ENCODE measurements at places on chromosomes 2 and 18.

DNA sequence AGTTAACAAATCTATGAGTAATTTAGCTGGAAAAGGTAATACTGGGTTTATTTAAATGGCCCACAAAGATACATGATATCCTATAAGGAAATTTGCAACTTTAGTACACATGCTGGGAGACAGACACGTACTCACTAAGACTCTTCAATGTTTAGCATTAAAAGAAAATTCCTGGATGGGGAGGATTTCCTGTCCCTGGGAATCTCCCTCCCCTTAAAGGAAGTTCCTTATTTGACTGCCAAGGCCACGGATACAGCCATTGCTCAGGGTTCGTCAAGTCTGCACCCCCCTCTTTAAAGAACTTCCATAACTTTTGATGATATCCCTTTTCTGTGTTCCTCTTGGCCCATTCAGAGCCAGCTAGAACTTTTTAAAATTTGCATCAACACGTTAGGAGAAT lies 267.6 kb downstream of the CD226 start:
- DNase-seq: no peak

DNA sequence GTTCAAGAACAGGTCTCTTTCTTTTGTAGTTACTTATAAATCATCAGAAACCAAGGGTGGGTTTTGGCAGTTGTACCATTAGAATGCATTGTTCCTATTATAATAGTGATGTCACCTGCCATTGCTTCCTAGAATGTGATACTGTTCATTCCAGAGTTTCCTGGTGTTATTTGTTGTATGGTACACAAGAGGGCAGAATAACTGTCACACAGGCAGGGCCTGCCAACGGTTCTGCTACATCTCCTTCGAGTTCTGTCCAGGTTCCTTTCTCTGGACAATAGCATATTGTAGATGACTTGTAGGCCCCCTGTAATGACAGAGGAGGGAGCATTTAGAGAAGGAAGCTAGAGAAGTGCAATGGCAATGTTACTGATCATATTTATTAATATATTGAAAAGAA lies 98.3 kb downstream of the KLHL14 start:
- no peak for DNase-seq

DNA sequence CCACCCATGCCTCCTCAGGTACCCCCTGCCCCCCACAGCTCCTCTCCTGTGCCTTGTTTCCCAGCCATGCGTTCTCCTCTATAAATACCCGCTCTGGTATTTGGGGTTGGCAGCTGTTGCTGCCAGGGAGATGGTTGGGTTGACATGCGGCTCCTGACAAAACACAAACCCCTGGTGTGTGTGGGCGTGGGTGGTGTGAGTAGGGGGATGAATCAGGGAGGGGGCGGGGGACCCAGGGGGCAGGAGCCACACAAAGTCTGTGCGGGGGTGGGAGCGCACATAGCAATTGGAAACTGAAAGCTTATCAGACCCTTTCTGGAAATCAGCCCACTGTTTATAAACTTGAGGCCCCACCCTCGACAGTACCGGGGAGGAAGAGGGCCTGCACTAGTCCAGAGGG lies 803 bp upstream of the DES start:
- DNase-seq: no peak

- DNase-seq: no peak
These were observed 7.6 kb downstream of the PROC start for GRCh38 chr2:127425540-127426490.

DNA sequence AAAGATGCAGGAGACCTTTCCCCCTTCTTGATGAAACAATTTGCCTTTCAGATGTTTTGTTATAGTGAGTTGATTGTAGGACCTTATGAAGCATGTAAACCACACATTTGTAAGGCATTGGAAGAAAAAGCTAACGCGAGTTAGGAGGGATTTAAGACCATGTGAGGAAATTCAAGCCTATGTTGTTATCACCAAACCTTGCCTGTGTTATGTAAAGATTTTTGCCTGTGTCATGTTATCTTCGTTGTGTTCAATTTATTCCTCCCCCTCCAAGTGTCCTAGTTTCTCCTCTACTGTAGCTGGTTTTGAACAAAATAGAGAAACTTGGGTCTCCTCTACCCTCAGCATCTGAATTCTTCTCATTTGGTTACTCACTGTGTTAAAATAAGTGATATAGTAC lies 173.0 kb downstream of the NEDD4L start:
- no peak for DNase-seq

- DNase-seq: no peak
These were observed 17.3 kb downstream of the TWIST2 start for GRCh38 chr2:238865015-238865719.

DNA sequence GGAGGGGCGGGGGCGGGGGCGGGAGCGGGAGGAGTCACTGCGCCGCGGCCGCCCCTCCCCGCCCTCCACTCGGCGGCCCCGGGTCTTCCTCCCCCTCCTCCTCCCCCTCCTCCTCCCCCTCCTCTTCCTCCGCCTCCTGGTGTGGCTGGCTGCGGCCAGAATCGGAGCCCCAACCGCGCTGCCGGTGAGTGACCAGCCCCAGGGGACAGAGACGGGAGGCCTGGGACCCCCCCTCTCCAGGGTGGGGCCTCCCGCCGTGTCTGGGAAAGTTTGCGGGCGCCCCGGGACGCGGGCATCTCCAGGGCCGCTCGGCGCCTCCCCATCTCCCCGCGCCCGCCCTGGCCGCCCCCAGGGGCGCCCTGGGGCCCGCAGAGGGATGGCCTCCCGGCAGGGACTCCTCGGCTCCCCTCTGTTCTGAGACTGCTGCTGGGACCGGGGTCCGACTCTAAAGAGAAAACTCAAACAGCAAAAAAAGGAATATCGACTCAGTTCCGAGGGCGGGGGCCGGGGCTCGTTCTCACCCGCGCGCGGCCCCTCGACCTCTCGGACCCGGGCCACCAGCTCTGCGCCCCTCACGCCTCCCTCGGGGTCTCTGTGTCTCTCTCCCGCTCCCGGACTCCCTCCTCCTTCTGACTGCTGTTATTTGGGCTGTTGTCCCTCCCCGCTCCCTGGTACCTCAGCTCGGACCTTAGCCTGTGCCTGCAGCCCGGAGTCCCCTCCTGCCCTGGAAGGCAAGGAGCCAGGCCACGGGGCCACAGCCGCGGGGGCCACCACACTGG lies at the start of gene STON1:
STON1 (plus strand) TSS at position 122 of the 779 bp plus-strand sequence. CDS start 50,480 bp downstream, outside the sequence.
- DNase-seq: no peak

GRCh38 chr2:181679544-181679979 lies 755 bp downstream of the NEUROD1 start:
- DNase-seq: no peak
